Caco-2 (cell line): ENCODE measurements at places on chromosomes 2 and 18.

DNA sequence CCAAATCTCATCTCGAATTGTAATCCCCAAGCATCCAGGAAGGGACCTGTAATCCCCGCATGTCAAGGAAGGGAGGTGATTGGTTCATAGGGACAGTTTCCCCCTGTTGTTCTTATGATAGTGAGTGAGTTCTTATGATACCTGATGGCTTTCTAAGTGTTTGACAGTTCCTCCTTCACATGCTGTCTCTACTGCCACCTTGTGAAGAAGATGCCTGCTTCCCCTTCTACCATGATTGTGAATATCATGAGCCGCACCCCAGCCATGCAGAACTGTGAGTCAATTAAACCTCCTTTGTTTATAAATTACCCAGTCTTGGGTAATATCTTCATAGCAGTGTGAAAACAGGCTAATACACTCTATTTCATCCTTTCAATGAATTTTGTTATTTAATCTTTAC, 446.7 kb downstream of the RNF144A start:
- DNase-seq, result no peak

- DNase-seq, result peak; percentile 26
Measured at GRCh38 chr2:151071382-151071781, 190.3 kb downstream of the RBM43 start.

GRCh38 chr2:219286436-219287115, 7.4 kb downstream of the DNAJB2 start:
- DNase-seq, result no peak

GRCh38 chr18:79640064-79640672, 39.4 kb upstream of the CTDP1 start:
- no peak for DNase-seq

DNA sequence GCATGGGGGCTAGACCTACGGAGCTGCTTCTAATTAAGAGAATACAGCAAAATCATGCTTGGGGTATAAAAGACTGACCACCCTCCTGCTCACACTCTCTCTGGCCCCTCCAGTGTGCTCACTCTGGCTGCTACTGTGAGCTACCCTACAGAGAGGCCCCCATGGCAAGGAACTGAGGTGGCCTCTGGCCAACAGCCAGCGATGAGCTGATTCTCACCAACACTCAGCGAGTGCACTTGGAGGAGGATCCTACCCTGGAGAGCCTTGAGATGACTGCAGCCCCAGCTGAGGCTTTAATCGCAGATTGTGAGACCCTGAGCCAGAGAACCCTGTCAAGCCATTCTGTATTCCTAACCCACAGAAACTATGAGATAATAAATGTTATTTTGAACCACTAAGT, 88.2 kb downstream of the GFPT1 start:
- DNase-seq, result no peak

DNA sequence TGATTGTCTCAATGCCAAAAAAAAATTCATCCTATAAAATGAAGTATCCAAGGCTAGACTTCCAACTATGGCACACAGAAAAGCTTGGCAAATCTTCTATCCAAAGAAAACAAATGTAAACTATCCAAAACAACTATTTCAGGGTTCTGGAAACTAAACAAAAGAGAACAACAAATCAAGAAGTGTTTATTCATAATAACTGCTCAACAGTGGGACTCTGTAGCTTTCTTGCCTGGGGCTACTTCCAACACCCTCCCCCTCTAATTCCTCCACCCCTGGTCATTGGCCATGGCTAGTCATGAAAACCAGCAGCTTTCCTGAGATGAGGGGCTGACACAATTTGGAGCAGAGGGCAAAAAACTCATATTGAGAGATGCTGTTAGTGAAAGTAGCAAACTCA, 107.0 kb downstream of the EXOC6B start:
- no peak for DNase-seq

DNA sequence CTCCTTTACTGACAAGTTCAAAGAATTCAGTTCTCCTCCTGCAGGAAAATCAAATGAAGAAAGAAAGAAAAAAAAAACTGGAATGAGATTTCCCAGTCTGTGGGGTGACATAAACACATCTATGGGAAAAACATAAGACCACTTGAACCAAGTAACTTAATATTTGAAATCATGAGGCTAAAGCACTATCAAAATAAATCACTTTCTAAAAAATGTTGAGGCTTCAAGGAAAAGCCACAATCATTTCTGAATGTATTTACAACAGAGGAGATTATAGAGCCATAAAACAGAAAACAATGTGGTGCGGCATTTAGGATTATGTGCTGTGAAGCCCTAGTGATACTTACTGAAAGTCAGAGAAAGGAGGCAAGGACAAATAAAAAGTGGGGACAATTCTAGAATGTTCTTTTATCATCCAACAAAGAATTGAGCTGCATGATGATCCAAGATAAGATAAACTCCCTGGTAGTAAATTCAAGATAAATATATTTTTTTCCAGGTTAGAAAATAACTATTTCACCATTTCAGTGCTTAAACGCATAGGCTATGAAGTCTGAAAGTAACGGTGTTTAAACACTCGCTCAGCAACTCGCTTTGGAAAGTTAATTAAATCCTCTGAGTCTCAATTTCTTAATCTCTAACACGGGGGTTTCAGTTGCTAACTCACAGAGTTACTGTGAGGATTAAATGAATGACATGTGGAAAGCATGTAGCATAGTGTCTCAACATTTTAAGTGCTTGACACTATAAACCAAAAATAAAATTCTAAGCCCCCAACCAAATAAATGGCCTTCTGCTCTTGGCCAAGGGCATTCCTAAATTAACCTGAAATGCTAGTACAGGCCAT, 288.5 kb downstream of the AGPS start:
- no peak for DNase-seq

DNA sequence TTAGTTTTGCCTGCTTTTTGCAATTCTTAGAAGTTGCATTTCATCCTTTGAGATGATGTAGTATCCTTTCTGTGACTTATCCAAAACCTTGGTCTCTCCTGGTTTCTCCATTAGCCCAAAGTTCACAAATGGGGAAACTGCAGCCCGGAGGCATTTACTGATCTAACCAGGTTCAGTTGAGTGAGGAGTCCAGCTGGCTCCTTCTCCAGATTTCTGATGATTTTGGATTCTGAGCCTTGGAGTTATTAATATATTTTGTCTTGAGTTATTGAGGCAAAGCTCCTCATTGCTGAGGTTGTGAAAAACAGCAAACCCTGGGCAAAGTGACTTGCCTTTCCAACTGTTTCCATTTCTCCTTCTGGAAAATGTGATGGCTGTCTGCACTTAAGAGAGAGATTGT, 1.7 kb downstream of the SLC1A4 start:
- no peak for DNase-seq

- peak; percentile 87 for DNase-seq
Measured at GRCh38 chr18:13137670-13138419, 80.7 kb upstream of the LDLRAD4 start.

DNA sequence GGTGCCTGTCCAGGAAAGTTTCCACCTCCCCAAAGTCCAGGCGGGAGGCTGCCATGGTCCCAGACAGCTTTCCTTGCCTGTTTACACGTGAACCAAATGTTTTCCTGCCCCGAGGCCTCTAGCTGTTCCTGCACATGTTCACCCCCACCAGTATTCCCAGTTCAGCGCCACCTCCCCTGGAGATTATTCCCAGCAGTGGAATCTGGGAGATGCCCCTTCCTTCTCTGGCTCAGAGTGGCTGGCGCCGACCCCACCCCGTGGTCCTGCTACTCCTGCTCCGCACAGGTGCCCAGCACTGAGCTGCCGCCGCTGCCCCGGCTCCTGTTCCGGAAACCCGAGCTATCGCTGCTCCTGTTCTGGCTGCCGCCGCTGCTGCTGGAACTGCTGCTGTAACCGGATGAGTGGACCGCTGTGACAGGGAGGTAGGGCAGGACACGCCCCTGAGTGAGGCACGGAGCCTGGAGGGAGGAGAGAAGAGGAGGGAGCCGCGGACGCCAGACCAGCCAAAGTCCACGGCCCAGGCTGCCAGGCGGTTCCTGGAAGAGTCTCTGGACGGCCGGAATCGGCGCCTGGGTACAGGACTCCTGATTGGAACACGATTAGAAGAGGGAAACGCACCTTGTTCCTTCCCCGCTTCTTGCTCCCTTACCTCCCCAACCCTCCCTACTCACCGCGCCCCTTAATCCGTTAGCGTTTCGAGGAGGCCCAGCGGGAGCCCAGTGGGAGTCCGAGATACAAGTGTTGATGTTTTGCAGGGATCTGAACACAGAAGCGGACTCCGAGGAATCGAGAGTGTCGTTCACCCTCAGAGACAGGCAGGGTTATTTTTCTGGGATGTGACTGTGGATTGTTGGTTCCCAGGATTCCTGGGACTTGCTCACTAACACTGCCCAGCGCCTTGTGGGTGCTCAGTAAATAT, at the start of gene PDE11A:
Gene PDE11A, minus strand, starts transcription at position 395 of the 919 bp plus-strand sequence. Its CDS starts 340 bp downstream, at position 55.
- DNase-seq, result peak; percentile 94

- DNase-seq, result no peak
Measured at GRCh38 chr2:34241905-34242762, 643.0 kb upstream of the FAM98A start.

DNA sequence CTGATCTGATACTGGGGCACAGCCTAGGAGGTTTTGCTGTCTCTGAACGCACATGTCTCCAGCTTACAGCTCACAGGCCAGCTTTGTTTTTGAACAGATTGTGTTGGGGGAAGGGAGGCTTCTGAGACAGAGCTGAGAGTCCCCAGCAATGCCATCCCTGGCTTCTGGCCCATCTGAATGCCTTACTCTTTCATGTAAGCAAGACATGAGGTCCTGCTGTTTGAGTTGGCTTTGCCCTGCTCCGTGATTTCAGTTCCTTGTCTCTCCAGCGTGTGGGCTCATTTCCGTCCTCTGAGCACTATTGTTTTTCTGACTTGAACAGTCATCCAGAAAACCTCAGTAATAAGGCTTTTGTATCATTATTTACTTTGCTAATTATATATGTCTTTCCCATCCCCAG, 194.9 kb upstream of the TNP1 start:
- no peak for DNase-seq

- no peak for DNase-seq
Measured at GRCh38 chr2:24051833-24052232, 2.3 kb downstream of the FKBP1B start.

DNA sequence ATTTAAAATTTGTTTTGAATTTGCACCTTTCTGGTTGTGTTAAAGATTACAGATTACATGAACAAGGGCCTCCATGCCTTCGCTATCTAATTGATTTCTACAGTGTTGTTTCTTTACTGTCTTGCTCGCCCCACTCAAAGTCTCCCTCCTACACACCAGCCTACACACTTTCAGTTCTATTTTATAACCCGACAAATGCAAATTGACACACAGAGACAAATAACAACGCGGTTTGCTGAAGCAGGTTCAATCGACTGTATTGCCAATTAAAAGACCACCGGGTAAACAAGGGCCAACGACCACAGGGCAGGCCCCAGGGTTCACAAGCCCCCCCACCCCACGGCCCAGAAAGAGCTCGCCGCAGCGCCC, 869 bp downstream of the STARD7 start:
- no peak for DNase-seq

GRCh38 chr18:5068851-5069250, 128.2 kb downstream of the AKAIN1 start:
- no peak for DNase-seq

DNA sequence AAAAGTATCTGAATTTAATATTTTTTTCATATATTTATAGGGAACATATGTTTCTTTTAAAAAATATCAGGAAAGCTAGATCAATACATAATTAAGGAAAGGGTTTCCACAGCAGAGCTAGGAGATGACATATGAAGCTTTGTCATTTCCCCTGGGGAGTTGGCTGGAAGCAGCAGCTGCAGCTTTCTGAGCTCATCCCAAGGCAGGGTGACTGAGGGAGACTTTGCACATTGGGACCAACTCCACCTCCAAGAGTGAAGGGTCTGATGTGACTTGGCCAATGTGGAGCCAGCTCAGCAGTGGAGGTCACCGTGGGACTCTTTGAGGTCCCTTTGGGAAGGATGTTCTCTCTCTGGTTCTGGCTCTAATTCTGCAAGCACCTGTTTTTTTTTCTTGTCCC, 315.1 kb downstream of the RDH14 start:
- no peak for DNase-seq

GRCh38 chr2:238158509-238159070, at the start of gene ERFE:
TSS of gene ERFE (plus strand) at chr2:238158970. CDS start at chr2:238159008, 38 bp downstream.
- DNase-seq, result no peak

DNA sequence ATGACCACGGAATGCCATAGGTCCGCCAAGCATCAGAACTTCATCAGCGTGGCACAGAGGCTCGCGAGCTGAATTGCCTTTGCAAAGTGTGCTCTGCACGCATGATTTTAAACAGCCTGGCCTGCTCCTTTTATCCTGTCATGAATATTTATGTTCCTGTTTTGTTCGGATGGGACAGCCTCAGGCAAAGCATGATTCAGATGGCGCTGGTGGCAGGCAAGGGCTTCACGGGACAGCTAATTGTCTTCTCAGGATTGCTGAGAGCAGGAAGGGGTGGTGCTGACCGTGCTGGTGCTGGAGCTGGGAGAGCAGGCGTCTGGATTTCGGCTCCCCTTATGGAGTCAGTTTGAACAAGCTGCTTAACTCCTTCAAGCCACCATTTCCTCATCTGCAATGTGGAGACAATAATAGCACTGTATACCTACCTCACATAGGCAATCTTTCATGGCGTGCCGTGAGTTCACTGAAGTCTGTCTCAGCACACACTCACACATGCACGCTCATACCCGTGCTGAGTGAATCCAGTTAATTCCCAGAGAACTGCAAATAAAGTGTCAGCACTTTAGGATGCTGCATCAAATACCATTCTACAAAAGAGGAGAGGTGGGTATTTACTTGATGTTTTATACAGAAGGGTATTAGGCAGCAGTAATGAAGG, 79.7 kb upstream of the APCDD1 start:
- DNase-seq, result no peak

GRCh38 chr2:12787891-12788801, 71.4 kb downstream of the TRIB2 start:
- DNase-seq, result no peak

DNA sequence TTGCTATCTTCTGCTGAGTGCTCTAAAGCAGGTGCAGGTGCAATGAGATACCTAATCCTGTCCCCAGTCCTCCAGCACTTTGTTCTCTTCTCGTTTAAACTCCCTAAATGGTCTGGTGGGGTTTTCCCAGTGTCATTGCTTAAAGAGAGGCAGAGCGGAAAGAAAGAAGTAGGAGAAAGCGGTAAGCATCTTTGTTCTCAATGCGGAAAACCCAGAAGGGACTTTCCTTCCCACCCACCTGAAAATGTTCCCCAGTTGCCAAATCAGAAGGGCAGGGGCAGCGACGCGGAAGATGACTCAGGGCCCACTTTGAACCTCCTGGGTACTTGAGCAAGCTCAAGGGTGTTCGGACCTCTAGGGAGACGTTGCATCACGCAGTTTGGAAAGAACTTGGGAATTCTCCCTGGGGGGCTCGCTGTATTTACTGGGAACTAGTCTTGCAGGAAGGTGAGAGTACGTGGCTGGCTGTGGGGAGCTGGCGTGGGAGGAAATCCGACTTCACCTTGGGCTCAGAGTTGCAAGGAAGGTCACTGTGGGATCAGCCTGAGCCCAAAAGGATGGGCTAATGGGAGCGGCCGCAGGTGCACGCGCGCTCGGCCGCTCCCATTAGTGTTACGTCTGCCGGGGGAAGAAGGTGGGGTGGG, 589 bp upstream of the SGPP2 start:
- no peak for DNase-seq
